ENCODE measurements at places on chromosomes 2 and 18.

DNA sequence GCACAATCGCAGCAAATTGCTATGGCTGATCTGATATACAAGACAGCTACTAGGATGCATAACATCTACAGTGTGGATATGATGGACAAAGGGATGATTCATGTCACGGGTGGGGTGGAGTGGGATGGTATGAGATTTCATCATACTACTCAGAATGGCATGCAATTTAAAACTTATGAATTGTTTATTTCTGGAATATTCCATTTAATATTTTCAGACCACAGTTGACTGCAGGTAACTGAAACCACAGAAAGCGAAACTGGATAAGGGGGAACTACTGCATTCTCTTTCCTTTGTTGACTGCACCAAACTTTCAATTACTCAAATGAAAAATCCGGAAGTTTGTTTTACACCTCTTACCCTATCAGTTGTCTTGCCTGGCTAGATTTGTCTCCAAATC, 94.4 kb upstream of the NEUROD1 start:
- no peak for DNase-seq

- DNase-seq: no peak
Observed at GRCh38 chr2:235500761-235501672, 7.2 kb downstream of the AGAP1 start.

- DNase-seq: no peak
Observed at GRCh38 chr2:46574457-46575355, 95.3 kb downstream of the TMEM247 start.

DNA sequence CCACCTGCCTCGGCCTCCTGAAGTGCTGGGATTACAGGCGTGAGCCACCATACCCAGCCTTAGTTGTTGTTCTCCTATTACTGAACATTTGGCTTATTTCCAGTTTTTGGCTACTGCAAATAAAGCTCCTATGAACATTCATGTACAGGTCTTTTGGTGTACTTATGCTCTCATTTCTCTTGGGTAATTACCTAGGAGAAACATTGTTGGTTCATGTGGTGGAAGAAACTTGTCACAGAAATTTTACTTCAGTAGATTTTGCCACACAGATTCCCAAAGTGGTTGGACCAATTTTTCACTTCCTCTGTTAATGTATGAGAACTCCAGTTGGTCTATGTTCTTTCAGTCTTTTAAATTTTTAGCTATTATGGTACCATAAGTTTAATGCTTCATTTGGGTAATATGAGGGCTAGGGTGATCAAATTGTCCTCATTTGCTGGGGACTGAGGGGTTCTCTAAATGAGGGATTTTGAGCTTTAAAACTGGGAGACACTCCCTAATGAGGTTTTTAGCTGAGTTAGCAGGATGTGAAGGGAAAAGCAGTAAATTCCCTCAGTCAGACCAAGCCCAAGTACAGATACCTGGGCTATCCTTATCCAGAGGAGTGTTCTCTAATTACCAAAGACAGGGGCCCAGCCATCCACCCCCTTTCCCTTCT, 33.9 kb downstream of the MTA3 start:
- DNase-seq: no peak

DNA sequence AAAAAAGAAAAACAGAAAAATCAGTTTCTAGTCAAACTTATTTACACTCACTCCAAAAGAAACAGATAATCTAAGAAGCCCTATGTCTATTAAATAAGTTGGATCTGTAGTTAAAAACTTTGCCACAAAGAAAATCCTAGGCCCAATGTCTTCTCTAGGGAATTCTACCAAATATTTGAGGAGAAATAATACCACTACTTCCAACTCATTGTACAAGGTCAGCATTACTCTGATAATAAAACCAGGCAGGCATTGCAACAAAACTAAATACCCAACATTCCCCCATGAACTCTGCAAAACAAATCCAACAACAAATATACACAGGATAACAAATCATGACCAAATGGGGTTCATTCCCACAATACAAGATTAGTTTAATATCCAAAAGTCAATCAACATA, 73.8 kb upstream of the ST8SIA5 start:
- DNase-seq: no peak

DNA sequence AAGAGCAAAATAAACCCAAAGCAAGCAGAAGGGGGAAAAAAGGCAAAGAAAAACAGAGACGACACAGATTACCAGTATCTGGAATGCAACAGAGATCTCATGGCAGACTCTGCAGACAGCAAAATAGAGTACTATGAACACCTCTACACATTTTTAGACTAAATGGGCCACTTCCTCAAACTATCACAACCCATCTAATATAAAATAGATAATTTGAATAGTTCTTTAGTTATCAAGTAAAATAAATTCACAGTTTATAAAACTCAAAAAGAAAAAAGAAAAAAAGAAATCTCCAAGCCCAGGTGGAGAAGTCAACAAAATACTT, 16.6 kb downstream of the SESTD1 start:
- DNase-seq: no peak

DNA sequence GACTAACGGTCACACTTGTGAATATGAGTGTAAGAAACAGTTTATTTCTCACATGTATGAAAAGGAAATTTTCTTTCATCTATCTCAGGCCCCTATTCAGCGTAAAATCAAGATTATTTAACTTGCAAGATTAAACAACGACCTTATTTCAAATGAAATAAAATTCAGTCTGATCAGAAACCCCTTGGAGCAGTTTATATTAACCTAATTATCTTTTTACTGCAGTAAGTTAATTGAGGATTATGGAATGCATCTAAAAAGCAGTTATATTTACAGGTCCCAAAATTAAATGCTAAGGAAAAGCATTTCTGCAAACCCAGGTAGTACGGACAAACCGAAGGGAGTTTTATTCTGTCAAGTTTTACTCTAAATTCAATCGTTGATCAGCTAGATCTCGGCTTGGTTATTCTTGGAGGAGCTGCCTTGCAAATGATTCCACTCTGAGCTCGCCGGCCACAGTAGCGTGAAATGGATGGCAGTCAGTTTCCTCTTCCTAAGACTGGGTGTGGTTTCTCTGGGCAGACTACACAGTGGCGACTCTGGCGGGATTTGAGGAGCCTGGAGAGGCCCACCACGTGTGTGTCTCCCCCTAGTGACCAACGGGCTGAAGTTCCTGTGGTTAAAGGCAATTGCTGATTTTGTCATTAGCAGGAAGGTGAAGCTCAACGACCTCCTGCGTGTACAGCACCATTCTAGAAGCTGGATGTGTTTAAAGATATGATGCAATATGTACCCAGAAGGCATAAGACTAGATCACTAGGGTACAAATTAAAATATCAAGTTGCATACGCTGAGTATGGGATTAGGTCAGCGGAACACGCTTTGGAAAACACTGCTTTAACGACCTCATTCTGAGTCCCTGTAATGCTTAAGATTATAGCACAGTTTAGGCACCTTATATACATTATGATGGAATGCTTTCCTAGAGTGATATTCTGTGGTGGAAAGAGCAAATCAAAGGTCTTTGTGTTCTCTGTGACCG, 36.4 kb downstream of the PRKRA start:
- peak; percentile 54 for DNase-seq

DNA sequence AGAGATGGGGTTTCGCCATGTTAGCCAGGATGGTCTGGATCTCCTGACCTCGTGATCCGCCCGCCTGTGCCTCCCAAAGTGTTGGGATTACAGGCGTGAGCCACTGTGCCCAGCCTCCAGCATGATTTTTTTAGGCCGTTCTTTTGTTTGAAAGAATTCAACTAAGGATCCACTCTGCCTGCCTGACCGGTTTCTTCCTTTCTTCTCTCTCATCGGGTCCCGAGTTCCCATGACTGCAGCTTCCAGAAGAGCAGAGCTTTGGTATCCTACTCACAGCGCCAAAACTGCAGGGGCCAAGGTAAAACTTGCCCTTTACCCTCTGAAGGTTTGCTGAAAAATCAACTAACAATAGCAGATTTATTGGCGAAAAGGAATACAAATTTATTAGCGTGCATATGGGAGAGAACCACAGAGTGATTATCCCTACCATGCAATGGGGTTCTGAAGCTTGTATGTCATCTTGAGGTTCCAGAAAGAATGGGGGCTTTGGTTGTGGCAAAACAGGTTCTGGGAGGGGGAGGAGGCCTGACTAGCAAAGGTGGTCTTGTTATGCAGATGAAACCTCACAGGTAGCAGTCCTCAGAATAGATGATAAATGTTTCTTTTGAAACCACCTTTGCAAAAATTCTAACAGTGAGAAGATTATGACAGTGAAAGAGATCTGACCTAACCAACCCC, 87.0 kb upstream of the MSH6 start:
- no peak for DNase-seq

GRCh38 chr2:159585622-159586021, 30.7 kb downstream of the BAZ2B start:
- no peak for DNase-seq

DNA sequence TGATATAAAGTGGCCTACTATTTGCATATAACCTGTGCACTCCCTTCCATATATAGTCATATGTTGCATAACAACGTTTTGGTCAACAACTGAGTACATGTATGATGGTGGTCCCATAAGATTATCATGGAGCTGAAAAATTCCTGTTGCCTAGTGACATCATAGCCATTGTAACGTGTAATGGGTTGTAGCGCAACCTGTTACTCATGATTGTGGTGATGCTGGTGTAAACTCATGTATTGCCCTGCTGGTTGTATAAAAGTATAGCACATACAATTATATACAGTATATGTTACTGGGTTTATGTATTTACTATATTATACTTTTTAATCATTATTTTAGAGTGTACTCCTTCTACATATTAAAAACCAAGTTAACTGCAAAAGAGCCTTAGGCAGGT, 144.8 kb upstream of the IL1R2 start:
- DNase-seq: no peak

DNA sequence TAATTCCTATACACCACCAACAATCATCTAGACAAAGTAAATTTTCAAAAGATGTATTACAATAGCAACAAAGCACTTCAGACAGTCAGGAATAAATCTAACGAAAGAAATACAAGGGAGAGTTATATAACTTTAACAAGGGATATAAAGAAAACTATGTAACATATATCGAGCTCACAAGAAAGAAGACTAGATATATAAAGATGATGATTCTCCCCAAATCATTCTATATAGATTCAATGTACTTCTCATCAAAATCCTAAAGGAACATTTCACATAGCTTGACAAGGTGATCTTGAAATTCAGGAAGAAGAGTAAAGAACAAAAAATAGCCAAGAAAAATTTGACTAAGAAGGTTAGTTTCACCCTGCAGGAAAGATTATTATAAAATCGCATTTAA, 179.4 kb downstream of the SP3 start:
- DNase-seq: no peak

GRCh38 chr18:21085579-21086166, 25.9 kb downstream of the ROCK1 start:
- DNase-seq: no peak

- no peak for DNase-seq
Observed at GRCh38 chr2:176789751-176790150, 422.8 kb upstream of the HNRNPA3 start.

GRCh38 chr2:197813093-197813787, 8.8 kb downstream of the PLCL1 start:
- no peak for DNase-seq

- no peak for DNase-seq
Observed at GRCh38 chr18:42533009-42533575, 578.1 kb downstream of the PIK3C3 start.

All from stimulated activated CD4-positive, alpha-beta T cell treated with anti-CD3 and anti-CD28 coated beads, Interleukin-12 subunit alpha, Interleukin-12 subunit beta, amount 100 ng/mL, for 24 hours (primary cell).